ENCODE measurements at places on chromosomes 12 and 14.

GRCh38 chr12:126337556-126338441 lies 1272.6 kb downstream of the AACS start:
- DNase-seq = no peak

GRCh38 chr12:18361433-18361832 lies 100.1 kb downstream of the PIK3C2G start:
- DNase-seq = no peak

- no peak for DNase-seq
These were observed 612 bp upstream of the RBM23 start for GRCh38 chr14:22919601-22919921.

DNA sequence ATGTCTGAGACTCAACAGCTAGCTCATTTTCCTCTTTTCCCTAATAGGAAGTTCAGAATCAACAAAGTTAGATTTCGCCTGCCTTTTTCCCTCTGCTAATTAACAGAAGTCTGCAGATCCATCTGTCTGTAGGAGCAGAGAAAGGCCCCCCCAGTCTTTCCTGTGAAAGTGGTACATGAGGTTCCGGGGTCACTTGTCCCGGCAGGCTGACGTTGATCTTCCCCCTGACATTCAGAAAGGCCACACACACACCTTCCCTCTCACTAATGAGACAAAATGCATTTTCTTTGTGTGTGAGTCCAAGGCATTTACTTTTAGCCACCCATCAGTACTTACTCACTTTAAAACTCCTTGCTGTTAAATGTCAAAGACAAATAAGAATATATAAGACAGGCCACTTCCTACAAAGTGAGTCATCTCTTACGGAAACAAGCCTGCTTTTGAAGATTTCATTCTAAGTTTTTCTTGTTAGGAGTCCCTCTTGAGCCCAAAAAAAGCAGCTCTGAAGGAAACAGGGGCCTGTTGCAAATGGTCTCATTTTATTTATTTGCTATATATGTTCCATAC lies 138.7 kb downstream of the TTC7B start:
- peak; percentile 29 for DNase-seq

- no peak for DNase-seq
These were observed 145.8 kb downstream of the TSPAN9 start for GRCh38 chr12:3222979-3223378.

DNA sequence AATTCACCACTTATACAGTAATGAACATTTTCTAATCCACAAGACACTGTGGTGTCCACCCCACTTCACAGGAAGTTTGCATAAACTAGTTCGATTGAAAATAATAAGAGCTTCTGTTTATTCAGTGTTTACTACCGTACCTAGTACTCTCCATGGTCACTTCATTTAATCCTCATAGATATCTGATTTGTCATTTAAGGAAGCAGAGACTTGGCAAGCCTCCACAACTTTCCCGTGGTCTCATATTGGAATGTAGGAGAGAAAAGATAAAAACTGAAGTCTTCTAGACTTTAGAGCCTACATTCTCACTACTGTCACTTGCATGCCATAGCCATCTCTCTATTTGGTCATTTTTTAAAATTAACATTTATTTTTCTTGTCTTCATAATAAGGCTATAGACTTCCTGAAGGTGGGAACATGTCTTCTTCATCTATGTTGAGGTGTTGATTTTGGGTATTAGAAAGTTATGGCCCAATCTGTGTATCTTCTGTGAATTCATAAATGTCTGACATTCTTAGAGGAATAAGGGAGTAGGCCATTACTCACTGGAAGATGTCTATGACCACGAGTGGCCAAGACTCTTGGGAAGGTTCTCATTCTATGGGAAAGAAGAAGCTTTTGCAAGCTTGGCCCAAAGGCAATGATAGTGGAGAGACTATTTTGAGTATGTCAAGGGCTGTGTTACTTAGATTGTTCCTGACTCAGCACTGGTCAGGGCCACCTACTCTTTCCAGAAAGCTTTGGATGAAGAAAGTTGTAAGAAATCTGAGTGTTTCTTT lies 423.7 kb downstream of the LRIG3 start:
- DNase-seq = no peak

GRCh38 chr14:45610318-45610717 lies 357.3 kb upstream of the MIS18BP1 start:
- no peak for DNase-seq

DNA sequence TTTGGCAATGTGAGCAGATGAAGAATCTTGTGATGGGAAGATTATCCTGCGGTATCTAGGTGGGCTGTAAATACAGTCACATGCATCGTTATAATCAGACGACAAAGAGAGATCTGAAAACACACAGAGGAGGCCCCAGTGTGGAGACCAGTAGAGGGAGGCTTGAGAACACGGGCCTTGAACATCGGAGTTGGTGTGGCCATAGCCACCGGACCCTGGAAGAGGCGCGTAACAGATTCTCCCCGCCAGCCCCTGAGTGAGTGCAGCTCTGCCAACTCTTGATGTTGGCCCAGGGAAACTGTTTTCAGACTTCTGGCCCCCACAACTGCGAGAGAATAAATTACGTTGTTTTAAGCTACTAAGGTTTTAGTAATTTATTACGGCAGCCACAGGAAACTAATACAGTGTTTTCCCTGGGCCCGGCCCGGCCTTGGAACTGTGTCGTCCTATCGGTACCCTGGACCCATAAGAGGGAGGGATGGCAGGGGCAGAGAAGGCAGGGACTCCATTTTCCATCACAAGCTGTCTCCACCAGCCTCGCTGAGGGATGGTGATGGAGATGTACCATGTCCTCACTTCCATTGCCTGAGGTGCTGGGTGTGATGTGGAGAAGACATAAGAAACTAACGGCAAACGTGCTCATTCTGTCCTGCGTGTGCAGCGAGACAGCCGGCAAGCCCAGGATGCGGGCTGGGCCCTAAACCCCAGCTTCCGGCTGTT lies 91.6 kb downstream of the NTF3 start:
- DNase-seq = no peak

GRCh38 chr12:70221626-70222025 lies 21.6 kb upstream of the CNOT2 start:
- DNase-seq = no peak

- DNase-seq = no peak
These were observed 878.1 kb downstream of the C12orf50 start for GRCh38 chr12:87150969-87151662.

DNA sequence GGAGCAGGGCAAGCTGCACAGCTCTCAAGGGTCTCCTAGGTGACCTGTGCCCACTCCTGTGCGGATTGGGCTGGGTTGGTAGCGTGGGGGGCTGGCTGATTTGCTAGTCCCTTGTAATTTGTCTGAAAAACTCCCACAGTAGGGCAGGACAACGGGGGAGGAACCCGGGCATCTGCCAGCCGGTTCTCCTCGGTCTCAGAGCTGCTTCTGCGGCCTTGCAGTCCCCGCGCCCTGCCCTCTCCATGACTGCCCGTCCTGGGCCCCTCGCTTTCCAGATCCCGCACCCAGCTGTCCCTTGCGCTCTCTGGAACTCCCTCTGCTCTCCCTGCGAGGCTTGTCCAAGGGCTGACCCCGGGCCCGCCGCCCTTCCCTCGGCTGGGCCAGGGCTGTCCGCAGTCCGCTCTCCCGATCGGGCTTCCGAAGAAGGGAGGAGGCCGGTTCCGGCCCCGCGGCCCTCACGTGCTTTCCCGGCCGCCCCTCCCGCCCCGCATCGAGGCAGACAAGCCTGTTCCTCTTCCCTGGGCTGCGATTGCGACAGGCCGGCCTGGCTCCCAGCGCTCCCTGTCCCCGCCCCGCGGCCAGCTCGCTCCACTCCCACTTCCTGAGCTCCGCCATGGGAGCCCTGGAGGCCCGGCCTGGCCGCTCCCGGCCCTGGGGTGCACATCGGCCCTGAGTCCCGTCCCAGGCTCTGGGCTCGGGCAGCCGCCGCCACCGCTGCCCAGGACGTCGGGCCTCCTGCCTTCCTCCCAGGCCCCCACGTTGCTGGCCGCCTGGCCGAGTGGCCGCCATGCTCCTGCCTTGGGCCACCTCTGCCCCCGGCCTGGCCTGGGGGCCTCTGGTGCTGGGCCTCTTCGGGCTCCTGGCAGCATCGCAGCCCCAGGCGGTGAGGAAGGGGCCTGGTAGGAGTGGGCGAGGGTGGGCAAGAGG lies at the start of gene LTBR:
LTBR (plus strand) TSS at position 591 of the 927 bp plus-strand sequence; CDS start at position 788, 197 bp downstream.
- DNase-seq = no peak

- no peak for DNase-seq
These were observed 151.1 kb upstream of the FKBP4 start for GRCh38 chr12:2643576-2644135.

DNA sequence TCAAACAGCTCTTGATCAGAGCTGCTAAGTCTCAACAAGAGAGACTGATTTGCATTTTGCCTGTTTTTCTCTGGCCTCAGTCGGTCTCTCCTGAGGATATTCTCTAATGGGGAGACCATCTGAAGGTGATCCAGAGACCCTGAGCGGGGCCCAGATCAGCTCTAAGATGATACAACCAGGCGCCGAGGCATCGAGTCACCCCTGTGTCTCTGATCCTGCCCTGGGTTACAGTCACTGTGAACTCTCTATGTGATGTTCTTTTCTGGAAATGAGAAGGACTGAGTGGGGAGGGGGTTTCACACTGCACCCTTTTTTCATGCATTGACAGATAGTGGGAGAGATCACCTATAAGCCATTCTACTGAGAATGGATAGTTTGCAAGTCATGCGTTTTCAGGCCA lies 247.6 kb upstream of the PWP1 start:
- DNase-seq = no peak

- no peak for DNase-seq
These were observed 17.8 kb downstream of the CACNA1C start for GRCh38 chr12:2070440-2071045.

DNA sequence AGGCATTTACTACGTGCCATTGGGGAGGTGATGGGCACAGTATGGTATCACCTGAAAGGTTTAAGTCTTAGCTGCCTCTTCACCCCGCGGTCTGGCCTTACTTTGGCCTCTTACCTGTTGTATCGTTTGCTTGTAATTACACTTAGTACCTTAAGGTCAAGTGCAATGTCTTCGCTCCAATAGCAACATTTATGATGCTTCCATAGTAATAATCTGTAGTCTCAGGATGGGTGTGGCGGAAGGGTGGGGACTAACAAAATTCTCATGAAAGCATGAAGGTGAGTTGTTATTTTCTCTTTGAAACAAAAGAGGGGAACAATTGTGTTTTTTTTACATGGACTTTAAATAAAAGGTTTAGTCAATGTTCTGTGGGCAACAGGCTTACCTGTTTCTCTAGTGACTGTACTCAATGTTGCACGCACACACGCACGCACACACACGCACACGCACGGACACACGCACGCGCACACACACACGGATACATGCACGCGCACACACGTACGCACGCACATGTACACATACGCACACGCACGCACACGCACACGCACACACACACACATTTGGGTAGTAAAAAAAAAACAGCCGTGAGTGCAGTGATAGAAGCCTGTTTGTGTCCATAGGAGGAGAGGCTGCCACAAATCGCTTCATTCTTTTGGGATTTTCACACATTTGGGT lies 91.4 kb downstream of the DNAH10 start:
- DNase-seq = no peak

GRCh38 chr12:10331642-10332239 lies 24.1 kb downstream of the KLRD1 start:
- peak; percentile 5 for DNase-seq

DNA sequence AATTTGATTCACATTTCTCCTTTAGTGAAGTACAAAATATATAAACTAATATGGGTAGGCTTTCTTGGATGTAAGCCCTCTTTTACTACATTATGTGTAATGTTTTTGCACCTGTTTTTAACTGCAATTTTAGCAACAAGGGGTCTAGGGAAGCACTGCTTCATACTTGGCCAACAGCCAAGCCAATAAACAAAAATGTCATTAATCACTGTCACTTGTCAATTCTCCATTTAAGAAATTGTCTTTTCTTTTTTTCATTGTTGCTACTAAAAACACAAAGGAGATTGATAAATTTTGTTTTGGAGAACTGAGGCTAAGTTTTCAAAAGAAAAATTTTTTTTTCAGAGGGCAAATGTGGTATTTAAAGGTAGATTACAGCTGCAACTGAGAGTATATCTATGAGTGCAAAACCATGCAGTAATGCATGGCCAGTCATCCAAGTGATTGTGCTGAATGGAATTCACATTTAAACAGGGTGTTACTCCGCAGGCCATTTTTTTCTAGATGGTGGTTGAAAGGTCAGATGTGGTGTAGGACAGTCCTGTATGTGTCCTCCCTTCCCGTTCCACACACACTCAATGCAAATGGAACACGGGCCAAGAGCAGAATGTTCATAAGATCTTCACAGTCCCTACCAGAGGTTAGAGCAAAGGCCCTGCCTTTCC lies 503.0 kb upstream of the LMO3 start:
- DNase-seq = no peak

GRCh38 chr14:60951776-60952435 lies 29.0 kb downstream of the TRMT5 start:
- DNase-seq = no peak

DNA sequence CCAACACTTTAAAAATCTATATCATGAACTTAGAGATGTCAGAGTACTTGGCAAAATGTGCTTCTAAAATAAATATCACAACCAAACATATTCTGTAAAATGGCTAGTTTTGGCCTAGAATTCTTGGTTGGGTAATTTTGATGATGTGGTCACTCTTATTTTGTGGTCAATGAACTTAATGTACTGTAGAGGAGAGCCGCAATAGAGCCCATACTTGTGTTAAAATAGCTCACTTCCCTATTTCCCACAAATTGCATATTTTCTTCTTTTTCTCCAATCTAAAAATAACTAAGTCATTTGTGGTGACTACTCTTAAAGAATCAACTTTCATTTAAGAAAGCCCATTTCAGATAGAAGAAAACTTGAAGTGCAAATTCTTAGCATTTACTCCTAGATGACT lies 619.4 kb downstream of the CCER1 start:
- DNase-seq = no peak

DNA sequence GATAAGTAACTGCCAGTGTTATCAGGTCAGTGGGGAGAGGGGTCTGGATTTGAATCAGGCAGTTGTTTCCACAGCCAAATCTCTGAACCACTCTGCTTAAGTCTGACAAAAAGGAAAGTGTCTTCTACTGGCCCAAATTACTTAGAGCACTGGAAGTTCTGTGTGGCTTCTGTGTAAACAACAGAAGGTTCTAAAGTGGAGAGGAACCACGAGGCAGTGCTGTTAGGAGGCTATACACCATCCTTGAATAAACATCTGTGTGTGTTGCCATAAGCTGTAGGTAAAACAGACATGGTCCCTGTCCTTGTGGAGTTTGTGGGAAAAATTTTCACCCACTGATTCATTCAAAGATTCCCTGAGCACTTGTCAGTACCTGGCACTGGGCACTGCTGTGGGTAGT lies 50.0 kb downstream of the GALNT4 start:
- DNase-seq = no peak

DNA sequence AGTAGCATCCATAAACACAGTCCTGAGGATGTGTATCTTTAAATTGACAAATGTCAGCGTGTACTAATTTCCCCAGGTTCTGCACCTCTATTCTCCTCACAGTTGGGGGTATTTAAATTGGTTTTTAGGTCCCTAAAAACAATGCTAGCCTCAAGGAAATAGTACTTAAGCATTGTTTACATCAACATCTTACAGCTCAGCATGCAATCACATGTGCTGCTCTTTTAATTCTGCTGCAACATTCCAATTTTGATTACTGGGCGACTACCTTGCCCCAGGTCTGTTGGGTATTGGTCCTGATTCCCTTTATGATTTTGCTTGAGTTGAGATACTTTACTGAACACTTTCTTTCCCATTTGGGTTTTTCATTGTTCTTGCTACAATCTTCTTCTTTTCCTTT lies 616.6 kb downstream of the CCER1 start:
- no peak for DNase-seq
